ENCODE measurements at places on chromosomes 13 and 19.

GRCh38 chr19:55303477-55303876 lies 19.7 kb downstream of the BRSK1 start:
- no peak for DNase-seq

GRCh38 chr13:75186379-75186778 lies 295.6 kb downstream of the TBC1D4 start:
- DNase-seq, result no peak

DNA sequence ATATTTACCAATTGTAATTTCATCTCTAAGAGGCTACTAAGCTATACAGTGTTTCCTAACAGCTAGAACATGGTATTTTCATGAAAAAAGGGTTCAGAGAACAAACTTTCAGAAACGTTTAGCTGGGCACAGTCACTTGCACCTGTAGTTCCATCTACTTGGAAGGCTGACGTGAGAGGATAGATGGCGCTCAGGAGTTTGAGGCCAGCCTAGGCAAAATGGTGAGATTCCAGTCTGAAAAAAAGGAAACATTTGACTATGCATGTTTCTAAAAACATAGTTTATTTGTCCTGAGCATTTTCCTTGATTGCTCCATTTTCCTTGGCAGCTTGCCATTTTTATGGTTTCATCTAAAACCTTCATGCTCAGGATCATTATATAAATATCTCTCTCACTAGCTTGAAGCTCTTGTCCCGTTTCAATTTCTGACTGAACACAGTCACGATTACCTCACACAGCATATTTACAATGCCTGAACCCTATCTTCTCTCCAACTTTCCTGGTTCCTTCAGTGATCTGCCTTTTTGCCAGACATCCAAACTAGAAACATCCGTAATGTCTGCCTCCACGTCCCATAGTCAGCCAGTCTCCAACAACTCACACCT lies 200.8 kb downstream of the RGCC start:
- no peak for DNase-seq

DNA sequence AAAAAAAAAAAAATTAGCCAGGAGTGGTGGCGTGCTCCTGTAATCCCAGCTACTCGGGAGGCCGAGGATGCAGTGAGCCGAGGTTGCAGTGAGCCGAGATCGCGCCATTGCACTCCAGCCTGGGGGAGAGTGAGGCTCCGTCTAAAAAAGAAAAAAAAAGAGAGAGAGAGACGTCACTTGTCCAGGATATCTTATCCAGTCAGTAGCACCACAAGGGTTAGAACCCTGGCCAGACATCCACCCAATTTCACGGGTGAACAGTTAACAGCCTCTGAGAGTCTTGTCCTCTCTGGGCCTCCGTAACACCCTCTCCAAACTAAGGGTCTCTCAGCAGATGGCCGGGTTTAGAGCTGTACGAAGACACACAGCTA lies 917 bp upstream of the CLPTM1 start:
- DNase-seq, result no peak

- no peak for DNase-seq
These were observed 30.1 kb upstream of the FNDC3A start for GRCh38 chr13:48945626-48946025.

DNA sequence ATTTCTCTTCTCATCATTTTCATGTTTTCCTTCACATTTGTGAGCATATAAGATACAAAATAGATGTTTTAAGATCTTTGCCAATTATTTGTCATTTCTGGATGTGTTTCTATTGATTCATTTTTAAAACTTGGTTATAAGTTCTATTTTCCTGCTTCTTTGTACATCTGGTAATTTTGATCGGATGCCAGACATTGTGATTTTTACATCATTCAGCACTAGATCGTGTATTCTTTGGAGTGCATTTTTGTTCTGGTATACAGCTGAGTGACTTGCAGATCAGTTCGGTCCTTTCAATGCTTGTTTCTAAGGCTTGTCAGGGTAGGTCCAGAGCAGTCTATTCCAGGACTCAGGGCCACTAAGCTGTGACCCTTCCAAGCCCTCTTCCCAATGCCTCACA lies 198.2 kb downstream of the KLF12 start:
- DNase-seq, result no peak

- DNase-seq, result no peak
These were observed 11.9 kb downstream of the MEIS3 start for GRCh38 chr19:47407417-47407774.

- no peak for DNase-seq
These were observed 96.3 kb downstream of the EPSTI1 start for GRCh38 chr13:42895776-42896175.
